ENCODE measurements at places on chromosomes 11 and 22.

GRCh38 chr22:24409707-24410106, 17.7 kb upstream of the ADORA2A start:
- no peak for DNase-seq

DNA sequence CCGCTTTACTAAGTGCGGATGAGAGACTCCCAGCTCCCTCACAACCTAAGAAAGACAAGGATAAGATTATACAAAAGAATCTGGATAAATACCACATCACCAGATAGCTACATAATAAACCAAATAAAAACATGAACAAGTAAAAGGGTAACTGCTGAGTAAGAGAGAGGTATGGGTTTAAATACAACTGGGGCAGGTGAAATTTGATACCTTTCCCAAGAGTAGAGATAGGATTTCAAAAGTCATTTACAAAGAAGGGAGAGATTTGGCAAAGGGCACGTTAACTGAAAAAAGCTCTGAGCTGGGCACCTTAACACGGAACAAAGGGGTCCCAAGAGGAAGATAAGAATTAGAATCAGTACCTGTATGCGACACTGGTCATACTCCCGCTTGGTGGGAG, 1.7 kb downstream of the UBXN1 start:
- DNase-seq: no peak

- no peak for DNase-seq
Observed at GRCh38 chr11:132501356-132501755, 1030.9 kb downstream of the OPCML start.

GRCh38 chr22:39313258-39314001, 6.0 kb downstream of the RPL3 start:
- DNase-seq: peak; percentile 11

- no peak for DNase-seq
Observed at GRCh38 chr22:43446037-43446803, 34.4 kb downstream of the MPPED1 start.

GRCh38 chr11:100031973-100032372, 655.1 kb upstream of the ARHGAP42 start:
- DNase-seq: no peak

DNA sequence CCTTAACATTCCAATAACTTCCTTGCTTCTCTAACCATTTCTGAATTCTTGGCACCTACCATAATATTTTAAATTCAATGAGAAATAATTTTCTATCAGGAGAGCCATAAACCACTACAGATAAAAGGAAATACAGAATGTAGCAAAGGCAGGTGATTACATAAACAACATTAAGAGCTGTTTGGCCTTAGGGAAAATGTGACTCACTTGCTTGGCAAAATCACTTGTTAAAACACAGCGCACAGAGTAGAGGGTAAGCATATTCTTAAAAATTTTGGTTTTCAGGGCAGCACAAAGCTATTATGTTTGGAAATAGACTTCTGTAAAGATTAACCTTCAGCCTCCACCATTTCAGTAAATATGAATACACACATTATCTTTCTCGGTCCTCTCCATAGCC, 26.4 kb downstream of the IZUMO1R start:
- no peak for DNase-seq

DNA sequence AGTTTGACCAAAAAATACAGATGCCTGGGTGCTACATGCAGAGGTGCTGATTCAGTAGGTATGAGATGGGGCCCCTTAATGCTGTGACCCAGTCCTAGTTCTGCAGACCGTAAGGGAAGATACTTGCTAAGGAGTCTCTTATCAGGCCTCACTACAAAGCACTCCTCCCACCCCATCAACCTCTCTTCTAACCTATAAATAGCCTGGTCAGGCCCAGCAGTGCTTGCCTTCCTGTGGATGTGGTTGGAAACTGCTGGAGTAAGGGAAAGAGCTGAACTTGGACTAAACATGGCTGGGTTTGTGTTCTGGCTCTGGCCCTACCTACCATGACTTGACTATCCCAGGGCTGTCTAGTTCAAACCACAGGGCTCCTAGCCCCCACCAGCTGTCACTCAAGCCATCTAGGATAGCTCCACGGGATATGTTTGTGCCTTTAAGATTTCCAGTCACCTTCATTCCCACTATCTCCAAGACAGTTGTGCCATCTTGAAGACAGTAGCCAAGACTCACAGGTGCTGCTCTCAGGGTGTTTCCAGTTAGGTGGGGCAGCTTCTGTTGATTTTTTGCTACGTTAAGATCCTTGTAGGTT, 9.5 kb upstream of the DKK3 start:
- no peak for DNase-seq

DNA sequence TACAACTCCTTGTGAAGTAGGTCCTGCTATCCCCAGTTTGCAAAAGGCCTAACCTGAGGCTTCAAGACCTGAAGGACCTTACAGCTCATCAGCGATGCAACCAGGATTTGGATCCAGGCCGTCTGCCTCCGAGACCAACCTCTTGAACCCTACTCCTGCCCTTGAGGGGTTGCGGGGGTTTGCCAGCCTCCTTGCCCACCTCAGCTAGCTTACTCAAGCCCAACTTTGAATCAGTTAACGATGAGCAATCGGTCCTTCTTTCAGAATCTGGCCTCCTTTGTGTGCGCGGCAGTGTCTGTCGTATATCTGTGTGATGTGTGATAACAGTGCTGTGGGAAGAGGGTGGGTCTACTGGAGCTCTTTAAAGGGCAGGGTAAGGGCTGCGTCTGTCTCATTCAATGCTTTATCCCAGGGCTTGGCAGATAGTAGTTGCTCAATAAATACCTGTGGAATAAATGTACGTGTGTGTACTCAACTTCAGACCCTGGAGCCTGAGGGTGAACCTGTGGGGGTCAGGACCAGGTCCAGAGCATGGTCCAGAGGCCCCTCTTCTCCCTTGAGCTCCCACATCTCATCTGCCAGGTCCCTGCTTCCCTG, 3.2 kb downstream of the CHRM1 start:
- DNase-seq: no peak

- peak; percentile 67 for DNase-seq
Observed at GRCh38 chr11:316891-317301, 3.1 kb downstream of the IFITM1 start.

DNA sequence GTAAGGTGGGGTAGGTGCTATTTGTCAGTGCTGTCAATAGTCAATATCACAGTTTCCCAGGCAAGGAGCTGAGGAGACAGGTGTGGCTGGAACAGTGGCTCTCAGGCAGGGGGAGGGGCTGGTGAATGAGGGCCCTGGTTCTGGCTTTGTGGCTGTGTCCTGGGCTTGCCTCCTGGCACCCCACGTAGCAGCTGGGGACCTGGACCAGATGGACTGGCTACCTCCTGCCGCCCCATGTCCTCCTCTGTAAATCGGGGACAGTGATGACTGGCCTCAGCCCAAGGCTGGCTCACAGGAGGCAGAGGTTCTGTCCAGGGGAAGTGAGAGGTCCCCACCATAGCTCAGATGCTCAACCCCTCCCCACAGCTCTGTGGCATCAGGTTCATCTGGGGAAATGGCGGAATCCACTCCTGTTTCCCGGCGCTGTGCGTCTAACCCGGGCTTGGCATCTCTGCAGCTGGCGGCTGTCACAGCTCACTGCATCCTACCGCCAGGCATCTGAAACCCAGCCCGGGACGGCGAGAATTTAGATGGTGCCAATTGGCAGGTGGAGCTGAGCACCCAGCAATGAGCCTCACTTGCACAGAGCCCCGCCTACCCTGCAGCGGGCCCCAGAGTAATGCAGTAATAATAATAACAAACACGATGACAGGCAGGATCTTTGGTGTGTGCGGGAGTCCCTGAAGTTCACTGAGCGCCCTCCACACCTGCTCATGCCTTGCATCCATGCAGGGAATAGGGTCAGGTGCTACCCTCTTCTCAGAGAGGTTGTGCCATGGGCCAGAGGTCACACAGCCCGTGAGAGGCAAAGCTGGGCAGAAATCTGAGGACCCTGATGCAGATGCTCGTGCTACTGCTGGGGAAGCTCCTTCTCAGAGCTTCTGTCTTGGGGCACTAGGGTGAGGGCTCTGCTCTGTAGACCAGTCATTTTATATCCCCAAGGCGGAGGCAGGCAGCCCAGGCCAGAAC, 27.8 kb upstream of the SHISAL1 start:
- no peak for DNase-seq

- no peak for DNase-seq
Observed at GRCh38 chr11:130602641-130603334, 154.3 kb downstream of the ADAMTS15 start.

DNA sequence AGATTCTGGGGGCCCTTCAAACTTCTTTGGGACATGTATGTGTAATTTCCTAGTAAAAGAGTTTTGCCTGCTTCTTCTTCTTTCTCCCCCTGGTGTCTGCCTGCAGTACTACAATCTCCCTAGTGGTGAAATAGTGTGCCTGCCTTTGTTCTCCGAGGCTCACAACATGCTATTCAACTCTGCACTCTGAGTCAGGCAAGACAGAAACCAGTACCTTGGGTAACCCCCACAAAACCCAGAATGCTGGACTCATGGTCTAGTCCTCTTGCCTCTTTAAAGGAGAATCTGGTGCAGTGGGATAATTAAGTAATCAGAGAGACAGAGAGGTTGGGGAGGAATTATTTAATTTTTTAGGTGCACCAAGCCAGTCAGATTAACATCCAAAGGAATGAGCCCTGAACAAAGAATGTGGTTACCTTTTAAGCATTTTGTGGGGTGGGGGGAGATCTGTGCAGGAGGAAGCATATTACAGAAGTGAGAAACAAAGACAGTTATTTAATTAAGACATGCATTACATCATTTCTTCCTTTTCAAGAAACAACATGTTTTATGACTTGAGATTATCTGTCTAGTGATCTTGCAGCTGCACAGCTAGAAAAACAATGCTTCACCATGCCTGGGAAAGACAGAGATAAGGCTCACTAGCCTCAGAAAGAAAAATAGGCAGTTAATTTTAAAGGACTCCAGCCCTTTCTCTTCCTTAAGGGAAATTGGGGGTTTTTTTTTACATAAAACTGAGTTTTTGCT, 11.0 kb upstream of the MS4A6A start:
- peak; percentile 68 for DNase-seq

GRCh38 chr11:12118949-12119348, 8.6 kb downstream of the MICAL2 start:
- DNase-seq: no peak

GRCh38 chr11:22471385-22471784, 133.2 kb downstream of the SLC17A6 start:
- no peak for DNase-seq

DNA sequence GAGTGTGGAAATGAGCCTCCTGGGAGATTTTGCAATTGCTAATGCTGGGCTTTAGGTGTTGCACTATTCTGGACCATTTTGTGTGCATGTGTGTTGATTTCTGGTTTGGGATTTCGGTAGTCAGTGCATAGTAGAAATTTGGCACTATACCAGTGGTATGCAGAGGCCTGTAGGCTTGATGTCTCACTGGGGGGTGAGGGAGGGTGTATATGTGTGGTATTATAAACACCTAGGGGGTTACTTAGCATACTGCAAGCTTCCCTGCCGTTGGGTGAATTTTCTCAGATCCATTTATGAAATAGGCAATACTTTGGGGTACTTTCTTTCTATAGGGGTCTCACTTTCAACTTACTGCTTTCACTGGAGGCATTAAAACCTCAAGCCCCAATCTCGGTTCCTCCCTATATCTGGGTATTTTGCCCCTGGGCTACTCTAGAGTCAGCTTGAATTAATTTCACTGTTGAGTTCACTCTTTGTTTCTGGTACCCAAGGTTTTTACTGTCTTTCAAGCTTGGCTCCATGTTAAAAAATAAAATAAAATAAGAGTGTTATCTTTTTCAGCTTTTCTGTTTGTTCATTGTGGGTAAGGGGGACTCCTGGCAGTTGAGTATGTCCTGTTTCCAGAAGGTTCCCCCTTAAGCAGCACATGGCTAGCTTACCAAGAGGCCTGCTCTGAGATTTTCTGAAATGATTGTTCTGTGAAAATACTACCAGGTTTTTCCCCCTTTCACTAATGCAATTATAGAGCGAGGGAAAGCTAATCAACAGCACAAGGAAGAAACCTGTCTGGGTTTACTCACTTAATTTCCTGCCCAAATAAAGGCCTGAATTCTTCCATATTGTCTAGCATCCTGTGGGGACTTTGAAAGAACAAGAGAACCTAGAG, 45.8 kb downstream of the PPFIBP2 start:
- DNase-seq: no peak

- DNase-seq: no peak
Observed at GRCh38 chr11:19789835-19790710, 77.4 kb downstream of the NAV2 start.

- no peak for DNase-seq
Observed at GRCh38 chr11:127651888-127652221, 651.3 kb upstream of the KIRREL3 start.

GRCh38 chr11:41283191-41283930, 176.1 kb downstream of the LRRC4C start:
- no peak for DNase-seq

DNA sequence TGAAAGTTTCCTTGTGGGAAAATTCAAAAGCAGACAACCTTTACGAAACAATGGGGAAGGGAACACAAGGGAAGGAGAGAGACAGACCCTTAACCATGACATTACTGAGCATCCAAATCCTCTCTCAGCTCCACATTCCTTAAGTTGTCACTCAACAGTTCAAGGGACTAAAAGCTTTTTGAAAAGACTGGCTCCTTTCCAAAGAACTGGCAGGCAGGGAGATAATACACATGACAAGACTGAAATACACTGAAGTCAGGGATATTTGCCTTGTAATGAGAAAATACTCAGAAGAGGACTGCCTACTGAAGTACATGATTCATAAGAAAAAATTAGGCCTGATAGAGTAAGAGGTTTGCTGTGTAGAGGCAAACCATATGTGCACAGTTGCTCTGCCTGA, 69.1 kb downstream of the SMCO4 start:
- DNase-seq: no peak

GRCh38 chr11:87007963-87008362, 29.8 kb upstream of the TMEM135 start:
- DNase-seq: no peak

DNA sequence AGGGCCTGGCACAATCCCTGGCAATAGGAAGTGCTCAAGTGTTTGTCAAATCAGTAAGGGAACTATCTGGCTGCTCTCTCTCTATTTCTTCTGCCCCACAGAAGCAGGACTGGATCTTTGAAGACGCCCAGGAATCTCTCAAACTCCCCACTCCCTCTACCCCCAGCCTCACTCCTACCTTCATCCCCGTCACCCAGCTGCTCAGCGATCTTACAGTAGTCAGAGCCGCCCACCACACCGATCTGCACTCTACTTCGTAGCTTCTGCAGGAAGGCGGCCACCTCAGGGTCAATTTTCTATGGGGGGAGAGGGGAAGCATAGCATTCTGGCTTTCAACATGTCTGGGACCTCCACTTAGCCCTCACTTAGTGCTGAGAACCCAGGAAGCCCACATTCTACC, 3.7 kb downstream of the PMM1 start:
- DNase-seq: no peak

GRCh38 chr11:3109434-3109833, 52.2 kb upstream of the CARS1 start:
- no peak for DNase-seq

- no peak for DNase-seq
Observed at GRCh38 chr11:106937111-106937510, 81.2 kb downstream of the GUCY1A2 start.

- DNase-seq: no peak
Observed at GRCh38 chr11:117717485-117718314, 79.3 kb downstream of the DSCAML1 start.

- DNase-seq: no peak
Observed at GRCh38 chr11:6030708-6031405, at the start of gene OR56A1. Gene OR56A1 (minus strand): TSS chr11:6030758. CDS start chr11:6027692, 3,066 bp downstream.
